ENCODE measurements at places on chromosomes 16 and 17.

GRCh38 chr16:13313351-13313750, 412.0 kb downstream of the SHISA9 start:
- no peak for DNase-seq

- DNase-seq, result no peak
These were observed at the start of gene MIF4GD for GRCh38 chr17:75270966-75271232. Gene MIF4GD, minus strand, starts transcription at chr17:75271231. Its CDS starts 1,036 bp downstream, at chr17:75270195.

GRCh38 chr16:83143788-83144187, 517.0 kb downstream of the CDH13 start:
- no peak for DNase-seq

- DNase-seq, result no peak
These were observed 412.6 kb downstream of the RBFOX1 start for GRCh38 chr16:7745276-7745675.

DNA sequence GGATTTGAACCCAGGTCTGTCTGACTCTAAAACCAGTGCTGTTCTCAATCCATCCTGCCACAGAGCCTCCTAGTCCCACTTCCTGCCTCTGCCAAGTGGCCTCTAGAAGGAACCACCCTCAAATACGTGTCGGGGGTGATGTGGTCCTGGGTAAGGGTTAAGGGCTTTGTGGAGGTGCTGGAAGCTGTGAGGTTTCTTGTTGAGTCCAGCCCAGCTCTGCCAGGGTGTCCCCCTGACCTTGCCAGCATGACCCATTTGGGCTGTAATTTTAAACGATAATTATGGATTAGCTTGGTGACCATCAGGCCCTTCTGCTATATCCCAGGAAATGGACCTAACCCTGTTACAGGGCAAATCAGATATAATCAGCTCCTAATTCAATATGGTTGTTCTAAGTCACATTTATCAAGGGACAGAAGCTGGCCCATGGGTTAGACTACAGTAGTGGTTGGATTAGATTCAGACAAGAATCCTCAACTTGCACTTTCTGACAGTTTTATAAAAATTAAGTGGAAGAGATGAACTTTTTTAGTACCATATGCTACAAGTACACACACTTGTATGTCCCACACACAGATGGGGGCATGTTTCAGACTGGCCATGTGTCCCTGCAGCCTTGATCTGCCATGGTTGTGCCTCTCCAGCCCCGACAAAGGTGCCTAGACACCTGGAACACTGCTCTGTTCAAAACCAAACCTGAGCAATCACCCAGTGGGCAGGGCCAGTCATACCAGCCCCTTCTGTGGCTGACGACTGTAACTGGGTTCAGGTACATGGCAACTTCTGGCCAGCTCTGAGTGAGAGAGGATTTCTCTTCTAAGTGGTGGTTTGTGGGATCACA, 48.0 kb downstream of the SMPD3 start:
- no peak for DNase-seq

- no peak for DNase-seq
These were observed 42.6 kb downstream of the CYTH1 start for GRCh38 chr17:78739331-78739931.

DNA sequence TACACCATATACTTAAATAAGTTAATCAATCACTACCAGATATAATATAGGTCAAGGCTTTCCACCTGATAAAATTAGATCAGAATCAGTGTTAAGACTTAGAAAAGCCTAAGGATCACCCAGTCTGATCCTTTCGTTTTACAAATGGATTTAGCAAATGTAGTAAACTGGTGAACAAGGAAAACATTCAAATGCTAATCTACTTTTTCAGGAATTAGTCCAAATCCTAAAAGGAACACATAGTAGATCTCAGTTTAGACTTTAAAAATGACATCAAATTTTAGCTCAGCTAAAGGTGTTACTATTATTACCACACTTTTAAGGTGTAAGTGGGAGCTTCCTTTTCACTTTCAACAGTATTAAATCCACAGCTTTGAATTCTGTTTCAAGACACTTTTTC, 12.0 kb downstream of the PHLPP2 start:
- DNase-seq, result no peak

GRCh38 chr16:4766875-4767628, at the start of gene ZNF500:
Gene ZNF500, minus strand, starts transcription at chr16:4767162. Its CDS starts 1,184 bp downstream, at chr16:4765978.
- peak; percentile 63 for DNase-seq

GRCh38 chr16:69095193-69095592, 10.3 kb upstream of the HAS3 start:
- no peak for DNase-seq

- no peak for DNase-seq
These were observed 8.7 kb downstream of the THRA start for GRCh38 chr17:40071313-40072039.

- DNase-seq, result no peak
These were observed 232.3 kb downstream of the WWOX start for GRCh38 chr16:78331731-78332130.

DNA sequence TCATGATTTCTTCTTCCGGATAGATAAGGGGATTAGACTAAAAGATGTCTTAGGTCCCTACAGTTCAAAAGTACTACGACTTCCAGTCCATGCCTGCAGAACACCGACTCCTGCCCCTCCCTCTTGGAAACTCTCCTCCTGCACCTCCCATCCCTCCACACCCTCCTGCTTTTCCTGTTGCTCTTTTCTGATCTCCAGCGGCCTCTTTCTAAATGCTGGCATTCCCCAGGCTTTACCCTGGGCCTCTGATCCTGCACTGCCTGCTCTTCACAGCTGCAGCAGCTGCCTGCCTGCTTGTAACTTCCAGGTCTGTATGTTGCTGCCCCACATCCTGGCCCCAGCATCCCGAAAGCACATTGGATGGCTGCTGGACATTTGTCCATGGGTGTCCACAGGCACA, 154.2 kb downstream of the KCNJ12 start:
- DNase-seq, result no peak

- DNase-seq, result no peak
These were observed 6.1 kb downstream of the WDR81 start for GRCh38 chr17:1730326-1731193.

DNA sequence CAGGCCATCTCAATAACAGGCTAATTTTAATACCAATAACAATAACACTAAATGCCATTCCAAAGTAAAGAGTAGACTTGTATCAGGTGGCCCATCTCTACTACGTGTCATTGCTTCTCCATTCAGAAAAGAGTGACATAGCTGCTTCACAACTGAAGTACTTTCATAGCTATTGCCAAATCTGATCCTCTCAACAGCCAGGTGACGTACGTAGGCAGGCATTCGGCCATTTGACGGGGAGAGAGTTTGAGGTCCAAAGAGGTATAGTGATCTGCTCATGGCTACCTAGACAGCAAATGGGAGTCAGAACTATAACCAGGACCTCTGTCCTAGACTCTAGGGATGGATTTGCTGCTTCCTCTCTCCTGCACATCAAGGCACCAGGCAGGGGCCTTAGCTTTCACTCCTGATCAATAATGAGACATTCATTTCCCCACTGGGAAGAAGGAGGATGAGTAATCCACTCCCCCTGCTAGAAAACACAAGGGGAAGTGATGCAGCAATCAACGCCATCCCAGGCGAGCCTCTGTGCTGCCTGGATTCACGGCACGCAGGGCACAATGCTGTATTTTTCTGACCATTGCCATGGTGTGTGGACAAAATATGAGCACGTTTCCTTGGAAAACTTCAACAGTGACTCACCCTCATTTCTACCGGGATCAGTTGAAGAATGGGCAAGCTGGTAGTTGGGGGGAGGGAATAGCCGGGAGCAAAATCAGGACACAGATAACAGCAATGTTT, 80.9 kb downstream of the SPACA3 start:
- DNase-seq, result no peak

- DNase-seq, result no peak
These were observed 11.5 kb downstream of the CCL17 start for GRCh38 chr16:57416084-57416483.

- DNase-seq, result no peak
These were observed 2.8 kb downstream of the PKMYT1 start for GRCh38 chr16:2977440-2977839.

GRCh38 chr17:71349908-71350600, 770.8 kb upstream of the SOX9 start:
- DNase-seq, result no peak

- DNase-seq, result no peak
These were observed 150.1 kb downstream of the RAB11FIP4 start for GRCh38 chr17:31541559-31541958.

GRCh38 chr16:65832679-65833078, 533.8 kb upstream of the CDH5 start:
- no peak for DNase-seq

- no peak for DNase-seq
These were observed 45.8 kb upstream of the CDRT4 start for GRCh38 chr17:15513058-15513791.
